Muscle of arm (tissue), 14 donors: ENCODE measurements at places on chromosomes 12 and 14. TPM values are rescaled to one million over a fixed set of nuclear protein-coding genes. Genes with fewer than 3 reads are reported as not detected.
A peak's percentile ranks its signal among the peaks of the same experiment; 100 is the strongest.

- DNase-seq: peak; percentile 100
Measured at GRCh38 chr14:23095196-23096108, at the start of gene C14orf119. Gene C14orf119 (plus strand): TSS chr14:23095505. CDS start chr14:23097659, 2,154 bp downstream.

GRCh38 chr14:72664651-72665050 lies 229.2 kb downstream of the DPF3 start:
- no peak for DNase-seq

DNA sequence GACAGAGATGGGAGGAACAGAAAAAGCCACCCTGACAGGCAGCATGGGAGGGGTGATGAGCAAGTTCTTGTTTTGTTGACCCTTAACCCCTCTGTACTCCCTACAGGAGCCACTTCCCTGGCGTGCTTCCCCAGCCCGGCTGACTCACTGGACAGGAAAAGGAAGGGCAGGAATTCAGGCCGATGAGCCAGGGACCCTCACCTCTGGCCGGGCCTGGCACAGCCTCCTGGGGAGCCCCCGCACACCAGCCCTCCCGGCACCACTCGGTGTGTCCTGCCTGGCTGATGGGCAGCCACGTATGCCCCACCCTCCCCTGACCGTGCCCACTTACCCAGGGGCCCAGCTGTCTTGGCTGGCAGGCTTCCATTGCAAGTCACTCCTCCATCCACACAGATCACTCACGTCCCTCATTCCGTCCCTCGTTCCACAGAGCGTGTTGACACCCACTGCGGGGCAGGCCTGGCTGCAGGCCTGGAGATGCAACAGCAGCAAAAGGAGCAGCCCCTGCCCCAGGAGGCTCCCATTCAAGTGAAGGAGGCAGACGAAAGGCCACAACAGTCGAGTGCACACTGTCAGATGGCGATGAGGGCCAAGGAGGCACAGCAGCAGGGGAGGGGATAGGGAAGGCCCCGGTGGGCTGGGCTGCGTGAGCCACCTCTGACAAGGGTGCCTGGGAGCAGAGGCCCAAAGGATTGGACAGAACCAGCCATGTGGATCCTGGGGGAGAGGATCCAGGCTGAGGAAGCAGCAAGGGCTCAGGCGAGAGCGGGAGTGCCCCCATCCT lies 19.7 kb upstream of the CD9 start:
- DNase-seq: no peak

DNA sequence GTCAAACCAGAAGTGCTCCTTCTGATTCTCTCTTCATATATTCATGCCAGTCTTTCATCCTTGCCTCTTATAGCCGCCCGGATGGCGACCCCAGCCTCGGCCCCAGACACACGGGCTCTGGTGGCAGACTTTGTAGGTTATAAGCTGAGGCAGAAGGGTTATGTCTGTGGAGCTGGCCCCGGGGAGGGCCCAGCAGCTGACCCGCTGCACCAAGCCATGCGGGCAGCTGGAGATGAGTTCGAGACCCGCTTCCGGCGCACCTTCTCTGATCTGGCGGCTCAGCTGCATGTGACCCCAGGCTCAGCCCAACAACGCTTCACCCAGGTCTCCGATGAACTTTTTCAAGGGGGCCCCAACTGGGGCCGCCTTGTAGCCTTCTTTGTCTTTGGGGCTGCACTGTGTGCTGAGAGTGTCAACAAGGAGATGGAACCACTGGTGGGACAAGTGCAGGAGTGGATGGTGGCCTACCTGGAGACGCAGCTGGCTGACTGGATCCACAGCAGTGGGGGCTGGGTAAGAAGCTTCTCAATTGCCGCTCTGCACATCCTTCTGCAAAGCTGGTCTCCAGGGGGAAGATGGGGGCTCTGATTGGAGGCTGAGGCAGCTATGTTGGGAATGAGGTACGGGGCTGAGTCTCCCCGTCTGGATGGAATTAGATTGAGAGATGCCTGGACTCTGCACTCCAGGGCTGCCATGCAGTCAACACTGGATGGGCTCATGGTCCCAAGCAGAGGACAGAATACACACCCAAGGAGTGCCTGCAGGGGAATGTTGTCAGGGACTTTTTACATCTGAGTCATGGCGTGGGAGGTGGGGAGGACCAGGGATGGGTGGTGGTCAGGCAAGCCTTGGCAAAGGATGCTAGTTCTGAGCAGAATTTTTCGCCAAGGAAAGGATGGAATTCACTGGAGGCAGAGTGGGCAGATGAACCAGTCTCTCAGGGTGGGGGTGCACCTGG lies 1.3 kb downstream of the BCL2L2 start:
- no peak for DNase-seq

DNA sequence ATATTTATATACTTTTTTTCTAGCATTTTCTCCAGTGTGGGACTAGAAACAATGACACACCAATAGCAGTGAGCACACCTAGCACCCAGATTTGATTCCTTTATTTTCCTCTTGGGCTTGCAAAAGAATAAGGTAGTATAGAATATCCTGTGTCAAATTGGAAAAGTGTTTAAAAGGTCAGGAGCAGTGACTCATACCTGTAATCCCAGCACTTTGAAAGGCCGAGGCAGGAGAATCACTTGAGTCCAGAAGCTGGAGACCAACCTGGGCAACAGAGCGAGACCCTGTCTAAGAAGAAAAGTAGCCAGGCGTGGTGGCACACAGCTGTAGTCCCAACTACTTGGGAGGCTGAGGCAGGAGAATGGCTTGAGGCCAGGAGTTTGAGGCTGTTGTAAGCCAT lies 53.8 kb upstream of the SGPP1 start:
- DNase-seq: no peak

- no peak for DNase-seq
Measured at GRCh38 chr14:67680121-67680602, 5.7 kb upstream of the VTI1B start.

- DNase-seq: no peak
Measured at GRCh38 chr14:59761851-59762250, 108.7 kb downstream of the RTN1 start.

DNA sequence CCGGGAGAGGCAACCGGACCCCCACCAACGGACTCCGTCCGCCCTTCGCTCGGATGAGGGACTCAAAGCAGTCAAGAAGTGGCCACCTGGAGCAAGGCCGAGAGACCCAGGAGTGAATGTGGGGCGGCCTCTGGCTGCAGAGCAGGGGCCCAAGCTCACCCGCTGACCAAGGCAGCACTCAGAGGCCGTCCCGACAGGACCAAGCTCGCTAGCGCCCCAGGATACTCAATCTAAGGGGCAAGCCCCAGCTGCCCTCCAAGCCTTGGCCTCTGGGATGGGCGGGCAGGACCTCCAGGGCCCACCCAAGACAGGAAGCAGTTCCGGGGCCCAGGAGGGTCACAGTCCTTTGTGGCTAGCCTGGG lies 936 bp downstream of the AKT1 start:
- DNase-seq: no peak

GRCh38 chr14:88631091-88631490 lies 68.3 kb downstream of the ZC3H14 start:
- no peak for DNase-seq

- peak; percentile 6 for DNase-seq
Measured at GRCh38 chr12:85920324-85920947, 46.3 kb downstream of the NTS start.

DNA sequence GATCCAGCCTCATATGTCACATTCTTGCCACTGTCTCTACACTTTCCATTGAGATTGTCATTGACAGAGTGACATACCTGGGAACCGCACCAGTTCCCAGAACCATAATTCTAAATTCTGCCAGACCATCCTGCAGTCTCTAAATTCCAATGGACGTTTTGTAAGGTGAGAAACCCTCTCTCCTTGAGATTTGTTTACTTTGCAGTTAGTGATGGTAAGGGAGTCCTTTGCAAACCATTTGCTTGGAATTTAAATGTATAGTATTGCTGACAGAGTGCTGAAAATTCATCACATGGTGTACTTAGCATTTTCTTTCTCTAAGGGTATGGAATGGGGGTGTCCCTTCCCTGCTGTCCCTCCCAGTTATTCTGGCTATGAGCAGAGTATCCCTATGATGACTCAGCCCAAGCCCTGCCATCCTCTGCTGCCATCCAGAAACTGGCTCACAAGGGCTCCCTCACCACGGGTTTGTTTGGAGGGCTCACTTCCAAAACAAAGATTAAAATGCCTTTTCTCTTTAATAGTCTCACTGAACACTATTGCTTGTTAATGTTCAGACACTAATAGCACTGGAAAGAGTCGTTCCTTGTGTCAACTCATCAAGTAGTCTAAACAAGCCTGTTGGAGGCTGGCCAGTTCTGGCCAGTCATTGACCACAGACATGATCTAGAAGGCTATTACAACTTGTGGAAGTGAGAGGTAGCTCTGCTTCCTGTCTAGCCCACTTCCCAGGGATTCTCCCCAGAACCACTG lies 129.0 kb upstream of the HMGA2 start:
- DNase-seq: no peak

DNA sequence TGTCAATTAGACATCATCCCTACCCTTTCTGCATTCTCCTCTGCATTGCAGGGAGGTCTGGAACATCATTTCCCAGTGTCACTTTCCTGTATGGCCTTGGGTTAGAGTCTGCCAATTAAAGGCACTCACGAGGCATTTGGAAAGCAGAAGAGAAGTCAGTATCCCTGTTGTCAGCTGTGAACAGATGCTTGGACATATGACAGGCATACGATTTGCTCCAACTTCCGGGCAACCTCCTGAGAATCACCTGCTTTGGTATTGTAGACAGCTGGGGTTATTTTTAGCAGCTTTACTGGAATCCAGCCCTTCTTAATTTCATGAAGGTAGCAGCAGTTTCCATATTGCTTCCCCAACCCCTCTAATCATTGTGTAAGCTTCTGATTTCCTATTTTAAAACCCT lies 88.7 kb upstream of the DHRS4 start:
- DNase-seq: no peak

GRCh38 chr14:83664389-83664788 lies 1865.6 kb upstream of the FLRT2 start:
- DNase-seq: no peak

GRCh38 chr12:94308612-94309011 lies 151.1 kb downstream of the CEP83 start:
- DNase-seq: no peak

GRCh38 chr14:84610086-84610485 lies 919.9 kb upstream of the FLRT2 start:
- DNase-seq: no peak

DNA sequence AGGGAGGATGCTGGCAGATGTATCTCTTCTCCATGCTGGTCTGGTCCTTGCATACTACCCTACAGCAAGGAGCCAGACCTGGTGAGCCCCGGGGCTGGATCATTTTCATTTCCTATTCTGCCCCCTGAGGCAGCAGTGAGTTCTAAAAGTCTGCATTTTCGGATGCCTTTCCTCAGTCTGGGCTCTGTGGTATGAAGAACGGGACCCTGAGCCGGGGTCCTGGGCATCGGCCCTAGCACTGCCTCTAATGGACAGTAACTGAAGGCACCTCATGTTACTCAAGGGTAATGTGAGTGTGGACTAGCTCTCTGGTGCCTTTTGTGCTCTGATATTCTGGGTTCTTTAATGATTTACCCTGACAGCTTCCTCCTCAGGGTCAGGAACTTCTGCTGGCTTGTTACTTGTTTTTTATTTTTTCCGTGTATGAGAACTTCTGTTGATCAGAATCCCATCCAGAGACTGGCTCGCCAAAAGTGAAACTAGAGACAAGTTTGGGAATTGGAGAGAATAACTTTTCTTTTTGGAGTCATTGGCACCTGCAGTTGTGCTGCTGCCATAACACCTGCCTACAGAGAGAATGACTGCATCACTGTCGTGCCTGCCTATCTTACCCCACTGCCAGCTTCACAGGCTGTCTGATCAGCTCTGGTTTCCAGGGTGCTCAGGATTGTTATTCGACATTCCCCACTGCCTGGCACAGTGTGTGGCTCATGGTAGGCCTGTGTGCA lies 62.3 kb downstream of the SUSD6 start:
- DNase-seq: no peak

- DNase-seq: no peak
Measured at GRCh38 chr12:123681605-123682004, 10.7 kb downstream of the TCTN2 start.

DNA sequence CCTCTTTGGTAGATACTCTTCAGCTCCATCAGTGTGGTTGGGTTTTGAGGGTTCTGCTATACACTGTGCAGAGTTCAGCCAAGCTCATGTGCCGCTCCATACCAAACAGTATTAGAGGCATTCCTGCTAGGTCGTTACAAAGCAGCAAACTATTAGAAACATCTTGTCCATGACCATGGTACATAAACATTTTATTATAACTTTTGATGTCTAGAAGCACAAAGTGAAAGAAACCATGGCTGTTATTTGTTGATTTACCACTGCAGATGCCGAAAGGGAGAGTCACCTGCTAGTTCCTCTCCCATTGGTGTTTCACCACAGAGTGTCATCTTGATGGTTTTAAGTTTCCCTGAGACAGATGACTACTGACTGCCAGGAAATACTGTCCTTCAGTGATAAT lies 242.0 kb downstream of the ADAMTS20 start:
- DNase-seq: no peak

DNA sequence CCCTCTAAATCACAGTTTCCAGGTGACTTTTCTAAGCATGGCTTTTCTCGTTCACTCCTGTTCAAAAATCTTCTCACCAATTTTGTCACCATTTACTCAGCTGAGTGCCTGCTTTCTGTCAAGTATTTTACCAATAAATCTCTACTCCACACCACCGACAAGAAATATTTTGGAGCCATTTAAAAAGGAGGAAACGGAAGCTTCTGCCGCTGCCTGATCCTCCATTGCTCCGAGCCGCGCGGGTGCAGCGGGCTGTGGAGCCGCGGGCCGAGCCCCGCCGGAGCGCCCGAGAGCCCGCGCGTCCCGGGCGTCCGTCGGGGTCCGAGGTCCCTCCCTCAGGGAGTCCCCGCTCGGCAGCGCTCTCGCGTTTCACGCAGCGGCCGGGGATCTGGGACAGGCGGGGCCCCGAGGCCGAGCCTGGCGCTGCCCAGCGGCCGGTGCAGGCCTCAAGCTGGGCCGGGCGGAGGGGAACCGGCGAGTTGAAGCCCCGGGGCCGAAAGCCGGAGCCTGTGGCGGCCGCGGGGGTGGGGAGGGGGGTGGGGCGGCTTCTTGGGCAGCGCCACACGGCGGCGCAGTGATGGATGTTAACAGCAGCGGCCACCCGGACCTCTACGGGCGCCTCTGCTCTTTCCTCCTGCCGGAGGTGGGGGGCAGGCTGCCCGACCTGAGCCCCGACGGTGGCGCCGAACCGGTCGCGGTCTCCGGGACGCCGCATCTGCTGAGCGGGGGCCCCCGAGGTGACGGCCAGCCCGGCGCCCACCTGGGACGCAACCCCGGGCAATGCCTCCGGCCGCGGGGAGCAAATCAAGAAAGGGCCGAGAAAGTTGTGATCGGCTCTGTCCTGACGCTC lies 1.1 kb upstream of the HEBP1 start:
- peak; percentile 66 for DNase-seq

- no peak for DNase-seq
Measured at GRCh38 chr12:123602651-123603195, 824 bp downstream of the DDX55 start.

GRCh38 chr12:21296751-21297406 lies 37.8 kb downstream of the SLCO1A2 start:
- no peak for DNase-seq

GRCh38 chr14:94918896-94919295 lies 149.0 kb upstream of the GSC start:
- no peak for DNase-seq

The GALNT8 gene
- 3.3 TPM for polyA plus RNA-seq

The CLEC4C gene
- not detected for polyA plus RNA-seq

The GNG2 gene
- polyA plus RNA-seq: 63.7 TPM

The SLC10A1 gene
- polyA plus RNA-seq: 0.09 TPM

The B3GNT4 gene
- 0.95 TPM for polyA plus RNA-seq

The NTF3 gene
- 10.0 TPM for polyA plus RNA-seq

The RALGAPA1 gene
- polyA plus RNA-seq: 34.9 TPM

The ALG10 gene
- 4.1 TPM for polyA plus RNA-seq

The PLBD1 gene
- polyA plus RNA-seq: 48.2 TPM

The TGM1 gene
- polyA plus RNA-seq: 1.8 TPM

The GYS2 gene
- polyA plus RNA-seq: not detected

The YBX3 gene
- 554 TPM for polyA plus RNA-seq
